ENCODE measurements at places on chromosomes 4 and X. TPM values are rescaled to one million over a fixed set of nuclear protein-coding genes. Genes with fewer than 3 reads are reported as not detected.

GRCh38 chr4:8478801-8479744, 38.5 kb downstream of the TRMT44 start:
- no peaks in the 10 kb centered on the region for H3K27me3 ChIP-seq
- H3K27ac ChIP-seq = peak overlapping the region; percentile 75
- H3K36me3 ChIP-seq = no peaks in the 10 kb centered on the region
- H3K4me3 ChIP-seq = no peak overlapping the region

DNA sequence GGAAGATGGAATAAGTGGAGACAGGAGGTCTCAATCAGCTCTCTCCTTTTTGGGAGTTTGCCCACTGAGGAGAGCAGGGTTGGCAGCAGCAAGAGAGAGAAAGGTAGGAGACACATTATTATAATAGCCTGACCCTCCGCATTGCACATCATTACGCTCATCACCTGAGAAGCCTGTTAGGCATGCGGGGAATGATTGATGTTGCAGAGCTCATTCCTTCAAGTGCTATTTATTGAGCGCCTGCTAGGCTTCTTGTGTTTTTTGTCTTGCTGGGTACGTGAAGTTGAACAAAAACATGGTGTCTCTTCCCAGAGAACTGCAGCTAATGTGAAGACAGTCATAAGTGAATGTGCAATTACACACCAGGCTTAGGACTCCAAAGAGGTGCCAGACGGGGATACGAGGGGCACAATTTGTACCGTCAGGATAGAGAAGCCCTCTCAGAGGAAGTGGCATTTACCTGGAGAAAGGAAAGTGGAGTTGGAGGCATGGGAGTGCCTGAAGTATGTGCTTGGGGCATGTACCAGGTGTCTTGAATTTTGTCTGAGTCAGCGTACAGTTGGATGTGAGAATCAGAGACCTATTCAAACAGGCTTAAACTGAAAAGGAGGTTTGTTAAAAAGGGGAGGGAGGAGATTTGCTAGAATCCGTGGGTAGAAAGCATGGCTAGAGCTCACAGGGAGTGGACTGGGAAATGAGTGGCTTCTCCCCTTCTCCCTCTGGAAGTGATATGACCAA, 90.2 kb upstream of the SOD3 start:
- H3K27me3 ChIP-seq = no peaks in the 10 kb centered on the region
- DNase-seq = no peak
- no peaks in the 10 kb centered on the region for H3K36me3 ChIP-seq
- H3K4me1 ChIP-seq = no peaks in the 10 kb centered on the region

GRCh38 chrX:150879855-150880807, 18.3 kb downstream of the CD99L2 start:
- H3K36me3 ChIP-seq = no peaks in the 10 kb centered on the region
- no peak for DNase-seq
- no peaks in the 10 kb centered on the region for H3K27me3 ChIP-seq
- no peak overlapping the region for H3K27ac ChIP-seq

GRCh38 chrX:119226446-119226845, 9.6 kb upstream of the PGRMC1 start:
- no peak overlapping the region for H3K27ac ChIP-seq
- H3K4me3 ChIP-seq = no peak overlapping the region
- no peaks in the 10 kb centered on the region for H3K4me1 ChIP-seq
- DNase-seq = no peak
- no peaks in the 10 kb centered on the region for H3K36me3 ChIP-seq
- peaks cover 28% of the 10 kb centered on the region for H3K27me3 ChIP-seq

GPRASP1 gene
- total RNA-seq = 7.5 TPM

ARSH gene
- total RNA-seq = not detected

- no peak overlapping the region for H3K4me3 ChIP-seq
- no peak overlapping the region for H3K27ac ChIP-seq
- H3K27me3 ChIP-seq = no peaks in the 10 kb centered on the region
- no peaks in the 10 kb centered on the region for H3K4me1 ChIP-seq
- no peak for DNase-seq
Measured at GRCh38 chrX:7828594-7828993, 14.4 kb upstream of the VCX start.
